CD8-positive, alpha-beta memory T cell (primary cell): ENCODE measurements at places on chromosomes 7 and 10. TPM values are rescaled to one million over a fixed set of nuclear protein-coding genes. Genes with fewer than 3 reads are reported as not detected.

- no peaks in the 10 kb centered on the region for H3K36me3 ChIP-seq
- H3K27me3 ChIP-seq: no peaks in the 10 kb centered on the region
- DNase-seq: no peak
- H3K4me3 ChIP-seq: no peak overlapping the region
- H3K4me1 ChIP-seq: no peaks in the 10 kb centered on the region
- H3K27ac ChIP-seq: no peak overlapping the region
Observed at GRCh38 chr10:118505363-118505762, 90.1 kb downstream of the PRLHR start.

DNA sequence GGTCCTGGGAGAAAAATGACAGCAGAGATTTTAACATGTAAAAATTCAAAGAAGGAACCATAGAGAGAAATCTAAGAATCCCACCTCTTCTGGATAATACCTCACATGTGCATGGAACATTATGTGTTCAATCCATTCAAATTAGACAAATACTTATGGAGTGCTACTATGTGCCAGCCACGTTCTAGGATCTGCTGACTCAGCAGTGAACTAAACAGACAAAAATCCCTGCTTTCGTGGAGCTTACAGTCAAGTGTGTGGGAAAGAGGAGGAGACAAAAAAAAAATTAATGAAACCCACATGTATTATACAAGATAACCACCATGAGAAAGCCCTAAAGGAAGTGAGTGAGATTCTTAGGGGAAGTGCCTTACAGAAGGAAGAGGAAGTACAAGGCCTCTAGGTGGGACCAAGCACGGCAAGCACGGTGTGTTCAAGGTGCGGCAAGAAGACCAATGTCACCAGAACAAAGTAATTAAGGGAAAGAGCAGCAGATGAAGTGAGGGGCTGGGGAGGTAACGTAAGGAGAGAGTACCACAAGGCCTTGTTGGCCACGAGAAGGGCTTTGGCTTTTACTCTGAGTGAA, 71.0 kb downstream of the SLC25A13 start:
- no peaks in the 10 kb centered on the region for H3K27me3 ChIP-seq
- H3K36me3 ChIP-seq: no peaks in the 10 kb centered on the region
- no peak for DNase-seq
- no peak overlapping the region for H3K27ac ChIP-seq
- no peaks in the 10 kb centered on the region for H3K4me1 ChIP-seq

- DNase-seq: no peak
- H3K27me3 ChIP-seq: no peaks in the 10 kb centered on the region
- no peaks in the 10 kb centered on the region for H3K36me3 ChIP-seq
- no peaks in the 10 kb centered on the region for H3K4me1 ChIP-seq
- no peak overlapping the region for H3K27ac ChIP-seq
Observed at GRCh38 chr7:80584778-80585177, 53.7 kb upstream of the CD36 start.

Gene IGFBP1
- not detected for total RNA-seq

DNA sequence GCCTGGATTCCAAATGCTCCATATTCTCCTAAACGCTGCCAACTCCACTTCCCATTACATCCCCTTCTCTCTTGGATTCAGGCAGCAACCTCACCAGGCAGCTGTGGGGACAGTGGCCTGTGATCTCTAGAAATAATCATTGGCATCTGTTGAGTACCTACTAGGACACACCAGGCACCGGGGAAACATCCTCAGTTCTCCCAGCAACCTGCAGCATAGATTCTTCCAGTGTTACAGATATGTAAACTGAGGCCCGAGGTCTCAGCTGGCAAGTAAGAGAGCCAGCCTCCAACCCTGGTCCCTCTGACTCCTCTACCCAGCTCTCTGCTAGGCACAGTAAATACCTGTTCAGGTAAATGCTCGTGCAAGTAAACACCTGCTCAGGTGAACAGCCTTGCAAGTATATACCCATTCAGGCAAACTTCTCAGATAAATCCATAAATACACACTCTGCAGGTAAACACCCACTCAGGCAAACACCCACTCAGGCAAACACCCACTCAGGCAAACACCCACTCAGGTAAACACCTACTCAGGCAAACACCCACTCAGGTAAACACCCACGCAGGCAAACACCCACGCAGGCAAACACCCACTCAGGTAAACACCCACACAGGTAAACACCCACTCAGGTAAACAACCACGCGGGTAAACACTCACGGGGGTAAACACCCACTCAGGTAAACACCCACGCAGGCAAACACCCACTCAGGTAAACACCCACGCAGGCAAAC, 18.7 kb downstream of the ASB13 start:
- no peak for DNase-seq
- no peak overlapping the region for H3K27ac ChIP-seq
- H3K27me3 ChIP-seq: no peaks in the 10 kb centered on the region

DNA sequence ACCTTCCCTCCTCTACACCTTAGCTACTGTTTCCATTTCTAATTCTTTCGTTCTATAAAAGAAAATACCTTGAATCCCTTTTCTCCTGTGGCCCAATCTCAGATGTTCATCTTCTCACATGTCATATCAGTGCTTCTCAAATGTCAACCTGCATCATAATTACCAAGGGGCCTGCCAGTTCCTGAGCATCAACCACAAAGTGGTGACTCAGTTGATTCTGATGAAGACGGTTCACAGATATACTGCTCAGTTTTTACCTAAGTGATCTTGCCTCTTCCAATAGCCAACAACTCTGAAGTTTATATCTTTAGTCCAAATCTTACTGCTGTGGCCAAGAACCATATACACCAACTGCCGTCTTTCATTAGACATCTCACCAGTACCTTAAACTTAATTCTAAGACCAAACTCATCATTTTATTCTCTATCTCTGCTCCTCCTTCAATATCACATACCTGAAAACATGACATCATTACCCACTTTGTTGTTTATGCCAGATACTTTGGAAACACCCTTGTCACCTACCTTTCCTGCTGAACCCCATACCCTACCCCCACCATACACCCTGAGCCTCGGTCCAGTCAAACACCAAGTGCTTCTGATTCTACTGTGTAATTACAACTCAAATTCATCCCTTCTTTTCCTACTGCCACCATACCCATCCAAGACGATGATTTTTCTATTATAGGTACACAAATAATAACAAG, 115.5 kb downstream of the LMBR1 start:
- DNase-seq: no peak
- no peaks in the 10 kb centered on the region for H3K4me1 ChIP-seq
- no peaks in the 10 kb centered on the region for H3K27me3 ChIP-seq
- H3K4me3 ChIP-seq: no peak overlapping the region
- no peak overlapping the region for H3K27ac ChIP-seq

DNA sequence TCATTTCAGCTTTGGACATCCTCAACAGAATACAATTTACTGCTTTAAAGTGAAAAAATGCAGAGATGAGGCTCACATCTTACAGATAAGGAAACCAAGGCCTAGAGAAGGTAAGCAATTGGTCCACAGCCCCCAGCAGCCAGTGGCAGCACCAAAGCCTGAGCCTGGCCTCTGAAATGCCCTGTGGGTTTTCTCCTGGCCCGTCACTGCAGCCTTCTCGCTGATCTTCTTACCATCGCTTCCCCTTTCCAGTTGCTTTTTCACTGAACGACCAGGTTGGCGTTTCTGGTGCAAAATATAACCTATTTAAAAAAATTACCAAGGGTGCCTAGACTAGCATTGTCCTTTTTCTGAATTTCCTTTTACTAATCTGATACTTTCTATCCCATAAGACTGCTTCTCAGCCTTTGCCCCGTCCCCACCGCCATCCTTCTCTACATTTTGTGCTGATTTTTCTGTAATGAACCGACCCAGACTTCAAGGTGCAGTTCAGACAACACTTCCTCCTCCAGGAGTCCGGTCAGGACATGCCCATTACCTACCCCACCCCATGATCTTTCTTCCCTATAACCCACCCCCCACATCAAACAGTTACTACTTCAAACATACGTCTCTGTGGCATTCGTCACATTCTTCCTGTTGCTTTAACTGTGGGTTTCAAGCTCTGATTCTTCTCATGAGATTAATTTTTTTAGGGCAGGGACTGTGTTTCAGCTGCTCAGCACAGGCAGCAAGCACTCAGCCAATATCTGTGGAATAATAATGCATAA, 289.4 kb downstream of the DNAJB6 start:
- H3K4me1 ChIP-seq: peaks cover 55% of the 10 kb centered on the region
- H3K27me3 ChIP-seq: no peaks in the 10 kb centered on the region
- H3K36me3 ChIP-seq: no peaks in the 10 kb centered on the region
- H3K27ac ChIP-seq: no peak overlapping the region
- peak overlapping the region; percentile 12 for H3K4me3 ChIP-seq

DNA sequence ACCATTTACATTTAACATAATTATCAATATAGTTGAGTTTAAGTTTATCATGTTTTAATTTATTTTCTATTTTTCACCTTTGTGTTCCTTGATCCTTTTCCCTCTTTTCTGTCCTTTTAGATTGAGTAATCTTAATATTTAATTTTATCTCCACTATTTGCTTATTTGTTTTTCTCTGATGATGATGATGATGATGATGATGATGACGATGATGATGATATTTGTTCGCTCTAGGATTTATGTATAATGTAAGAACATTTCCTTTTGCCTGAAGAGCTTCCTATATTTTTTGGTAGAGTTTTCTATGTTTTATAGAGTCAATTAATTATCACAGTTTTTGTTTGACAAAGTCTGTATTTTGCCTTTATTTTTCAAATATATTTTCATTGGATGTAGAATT, 104.2 kb downstream of the GLRX3 start:
- DNase-seq: no peak
- H3K4me3 ChIP-seq: no peak overlapping the region
- no peaks in the 10 kb centered on the region for H3K36me3 ChIP-seq
- no peak overlapping the region for H3K27ac ChIP-seq

GRCh38 chr10:123645016-123645415, 21.1 kb upstream of the GPR26 start:
- no peak overlapping the region for H3K4me3 ChIP-seq
- no peak for DNase-seq
- no peak overlapping the region for H3K27ac ChIP-seq
- no peaks in the 10 kb centered on the region for H3K36me3 ChIP-seq

DNA sequence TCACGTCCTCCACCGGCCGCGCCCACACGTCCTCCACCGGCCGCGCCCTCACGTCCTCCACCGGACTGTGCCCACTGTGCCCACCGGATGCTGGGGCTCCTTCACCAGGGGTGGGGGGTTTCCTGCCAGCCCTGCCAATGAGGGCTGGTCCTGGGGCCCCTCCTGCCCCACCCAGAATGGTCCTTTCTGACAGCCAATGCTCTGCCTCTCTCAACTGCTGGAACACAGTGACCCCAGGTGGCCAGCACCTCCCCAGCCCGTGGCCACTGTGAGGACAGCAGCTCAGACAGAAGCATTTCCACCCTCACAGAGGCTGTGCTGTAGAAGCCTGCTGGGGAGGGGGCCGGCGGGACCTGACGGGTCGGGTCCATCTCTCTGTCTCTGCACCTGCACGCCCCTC, 90.1 kb upstream of the DNAAF5 start:
- peak; percentile 72 for DNase-seq
- H3K27ac ChIP-seq: peak overlapping the region; percentile 47
- no peaks in the 10 kb centered on the region for H3K4me1 ChIP-seq
- no peaks in the 10 kb centered on the region for H3K27me3 ChIP-seq

Gene FIS1
- total RNA-seq: 137 TPM

DNA sequence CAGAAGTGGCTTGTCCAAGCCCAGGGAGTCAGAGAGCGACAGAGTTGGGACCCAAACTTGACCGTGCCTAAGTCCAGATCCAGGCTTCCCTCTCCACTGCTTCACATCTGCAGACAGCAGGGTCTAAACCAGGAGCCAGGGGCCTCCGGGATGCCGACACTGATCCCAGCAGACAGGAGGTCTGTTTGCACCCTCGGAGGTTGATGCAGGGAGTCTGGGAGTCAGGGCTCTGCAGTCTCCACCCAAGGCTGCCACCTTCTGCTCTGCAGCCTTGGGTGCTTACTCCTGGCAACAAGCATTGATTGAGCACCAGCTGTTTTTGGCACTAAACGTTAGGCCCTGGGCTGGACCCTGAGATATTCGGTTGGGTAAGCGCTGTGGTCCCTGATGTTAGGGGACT, 21.0 kb downstream of the ELFN1 start:
- H3K27ac ChIP-seq: no peak overlapping the region
- H3K4me3 ChIP-seq: no peak overlapping the region
- H3K36me3 ChIP-seq: no peaks in the 10 kb centered on the region
- H3K27me3 ChIP-seq: no peaks in the 10 kb centered on the region

DNA sequence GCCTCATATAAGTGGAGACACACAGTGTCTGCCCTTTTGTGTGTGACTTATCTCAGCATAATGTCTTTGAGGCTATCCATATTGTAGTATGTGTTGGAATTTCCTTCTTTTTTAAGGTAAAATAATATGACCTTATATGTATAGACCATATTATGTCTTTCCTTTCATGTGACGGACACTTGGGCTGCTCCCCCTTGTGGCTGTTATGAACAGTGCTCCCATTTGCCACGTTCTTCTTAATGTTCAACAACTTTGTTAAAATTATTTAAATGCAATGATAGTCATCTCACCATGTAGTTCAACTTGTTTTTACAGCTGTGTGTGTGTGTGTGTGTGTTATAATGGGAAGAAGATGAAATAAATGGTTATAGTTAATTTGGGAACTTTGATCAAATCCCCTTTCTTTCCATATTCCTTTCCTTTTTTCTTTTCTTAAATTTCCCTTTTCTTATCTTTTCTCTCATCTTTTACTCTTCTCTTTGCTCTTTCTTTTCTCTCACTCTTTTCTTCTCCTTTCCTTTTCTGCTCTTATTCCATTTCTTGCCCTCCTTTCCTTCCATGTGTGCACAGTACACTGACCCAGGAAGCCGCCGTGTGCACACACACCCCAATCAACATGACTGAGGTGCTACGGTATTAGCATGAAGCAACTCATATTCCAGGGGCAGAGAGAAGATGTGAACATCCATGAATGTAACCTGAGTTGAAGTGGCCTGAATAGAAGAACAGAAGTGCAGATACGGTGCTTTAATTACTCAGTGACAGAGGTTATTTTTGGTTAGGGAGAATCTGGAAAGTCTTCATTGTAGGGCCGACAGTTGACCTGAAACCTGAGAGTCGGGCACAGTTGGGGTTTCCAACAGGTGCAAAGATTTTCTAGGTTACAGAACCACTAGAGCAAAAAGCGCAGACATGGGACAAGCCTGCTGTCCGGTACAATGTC, 596.6 kb downstream of the SDK1 start:
- no peaks in the 10 kb centered on the region for H3K4me1 ChIP-seq
- peak; percentile 55 for DNase-seq
- no peaks in the 10 kb centered on the region for H3K27me3 ChIP-seq
- H3K27ac ChIP-seq: no peak overlapping the region

DNA sequence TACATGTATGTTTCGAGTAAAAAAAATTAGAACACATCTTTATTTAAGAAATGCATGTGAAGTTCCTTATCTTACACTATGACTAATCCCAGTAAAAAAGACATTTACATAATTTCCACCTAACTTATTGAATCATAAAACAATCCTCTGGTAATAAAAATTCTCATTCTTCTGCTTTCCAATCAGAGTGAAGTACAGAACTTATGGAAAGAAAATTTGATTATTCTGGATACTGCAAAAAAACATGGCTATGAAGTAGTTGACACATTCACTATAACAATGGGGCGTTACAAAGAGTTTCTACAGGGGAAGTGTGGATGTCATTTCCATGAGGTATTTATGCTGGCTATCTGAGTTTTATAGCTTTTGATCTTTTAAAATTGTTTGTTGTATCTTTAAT, 57.7 kb upstream of the WNT16 start:
- H3K27me3 ChIP-seq: no peaks in the 10 kb centered on the region
- H3K36me3 ChIP-seq: no peaks in the 10 kb centered on the region
- H3K4me3 ChIP-seq: no peak overlapping the region
- H3K27ac ChIP-seq: no peak overlapping the region
- no peaks in the 10 kb centered on the region for H3K4me1 ChIP-seq
- no peak for DNase-seq

Gene NAT16
- total RNA-seq: not detected
